ENCODE measurements at places on chromosomes 6 and 20.

GRCh38 chr6:137271245-137272183, 52.3 kb upstream of the IFNGR1 start:
- DNase-seq, result no peak

DNA sequence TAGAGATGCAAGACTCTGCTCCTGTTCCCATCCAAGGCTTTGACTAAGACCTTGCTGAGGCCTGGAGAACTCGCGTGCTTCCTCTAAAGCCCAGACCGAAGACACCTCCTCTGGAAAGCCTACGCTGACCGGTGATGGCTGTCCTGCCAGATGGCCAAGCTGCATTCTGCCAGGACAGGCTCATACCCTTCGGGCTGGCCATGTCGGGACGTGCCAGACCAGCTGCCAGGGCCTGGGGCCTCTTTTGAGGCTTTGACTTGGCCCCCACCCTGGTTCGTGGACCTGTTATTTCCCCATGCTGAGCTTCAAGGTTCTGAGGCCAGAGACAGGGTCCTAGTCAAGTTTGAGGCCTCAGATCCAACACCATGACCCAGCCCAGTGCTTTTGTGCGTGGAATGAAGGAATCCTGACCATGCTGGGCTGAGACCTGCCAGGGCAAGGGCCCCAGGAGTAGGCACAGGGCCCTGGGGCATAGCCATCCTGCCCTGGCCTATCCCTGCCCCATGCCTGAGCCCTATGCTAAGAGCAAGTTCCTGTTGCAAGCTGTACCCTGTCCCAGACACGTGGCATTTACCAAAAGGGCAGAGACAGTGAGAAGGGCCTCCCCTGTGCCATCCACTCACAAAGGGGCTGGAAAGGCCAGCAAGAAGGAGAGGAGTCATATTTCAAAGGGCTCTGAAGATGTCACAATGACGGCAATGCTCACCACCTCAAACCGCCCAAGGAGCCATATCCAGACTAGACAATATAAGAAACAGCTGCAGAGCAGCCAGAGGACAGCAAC, 42.8 kb downstream of the MRPL14 start:
- DNase-seq, result no peak

- no peak for DNase-seq
Measured at GRCh38 chr6:167462514-167463312, 137.8 kb downstream of the TTLL2 start.

- no peak for DNase-seq
Measured at GRCh38 chr6:120899932-120900331, 434.3 kb downstream of the TBC1D32 start.
